Thymus (tissue), 14 donors: ENCODE measurements at places on chromosomes 13 and 19. TPM values are rescaled to one million over a fixed set of nuclear protein-coding genes. Genes with fewer than 3 reads are reported as not detected.

The ZNF93 gene
- 11.0 TPM for total RNA-seq

The ZNF491 gene
- total RNA-seq, result 4.8 TPM

GRCh38 chr13:110565296-110565695, 3.8 kb upstream of the RAB20 start:
- H3K4me3 ChIP-seq, result no peak overlapping the region
- peaks cover 15% of the 10 kb centered on the region for H3K4me1 ChIP-seq

DNA sequence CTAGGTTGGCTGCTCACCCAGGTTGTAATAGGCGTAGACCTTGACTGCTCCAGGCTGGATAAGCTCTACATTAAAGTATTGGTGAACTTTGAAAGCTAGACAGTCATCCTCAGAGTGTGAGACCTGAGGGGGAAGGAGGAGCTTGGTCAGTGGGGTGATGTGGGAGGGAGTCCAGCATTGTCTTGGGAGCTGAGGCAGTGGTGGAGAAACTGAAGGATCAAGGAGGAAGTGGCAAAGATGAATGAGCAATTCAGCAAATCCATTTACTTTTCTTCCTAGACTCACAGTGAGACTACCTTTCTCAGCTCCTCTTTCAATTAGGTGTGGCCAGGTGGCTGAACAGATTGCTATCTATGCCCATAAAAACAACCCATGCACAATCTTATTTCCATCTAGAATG, 10.2 kb upstream of the TNFSF14 start:
- H3K27ac ChIP-seq, result no peak overlapping the region
- peaks cover 9% of the 10 kb centered on the region for H3K27me3 ChIP-seq
- no peak for DNase-seq
- peaks cover under 1% of the 10 kb centered on the region for H3K4me1 ChIP-seq
- no peak overlapping the region for H3K4me3 ChIP-seq

DNA sequence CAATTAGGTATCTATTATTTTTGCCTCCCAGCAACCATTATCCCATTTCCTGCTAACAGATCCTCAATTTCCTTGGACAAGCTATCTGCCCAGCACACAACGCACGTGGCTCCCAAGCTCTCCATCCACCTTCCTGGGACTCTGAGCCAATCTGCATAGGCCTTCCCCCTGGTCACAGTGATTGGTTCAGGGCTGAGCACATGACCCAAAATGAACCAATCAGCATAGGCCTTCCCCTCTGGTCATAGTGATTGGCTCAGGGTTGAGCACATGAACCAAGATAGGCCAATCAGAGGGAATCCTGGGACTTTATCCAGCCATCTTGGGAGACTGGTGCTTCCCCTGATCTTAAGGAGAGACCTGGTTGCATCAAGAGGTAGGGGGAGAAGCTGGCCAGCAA, 5.8 kb downstream of the CPAMD8 start:
- no peaks in the 10 kb centered on the region for H3K36me3 ChIP-seq
- no peaks in the 10 kb centered on the region for H3K4me1 ChIP-seq
- no peak overlapping the region for H3K4me3 ChIP-seq
- no peak overlapping the region for H3K27ac ChIP-seq
- H3K27me3 ChIP-seq, result peaks cover 10% of the 10 kb centered on the region

DNA sequence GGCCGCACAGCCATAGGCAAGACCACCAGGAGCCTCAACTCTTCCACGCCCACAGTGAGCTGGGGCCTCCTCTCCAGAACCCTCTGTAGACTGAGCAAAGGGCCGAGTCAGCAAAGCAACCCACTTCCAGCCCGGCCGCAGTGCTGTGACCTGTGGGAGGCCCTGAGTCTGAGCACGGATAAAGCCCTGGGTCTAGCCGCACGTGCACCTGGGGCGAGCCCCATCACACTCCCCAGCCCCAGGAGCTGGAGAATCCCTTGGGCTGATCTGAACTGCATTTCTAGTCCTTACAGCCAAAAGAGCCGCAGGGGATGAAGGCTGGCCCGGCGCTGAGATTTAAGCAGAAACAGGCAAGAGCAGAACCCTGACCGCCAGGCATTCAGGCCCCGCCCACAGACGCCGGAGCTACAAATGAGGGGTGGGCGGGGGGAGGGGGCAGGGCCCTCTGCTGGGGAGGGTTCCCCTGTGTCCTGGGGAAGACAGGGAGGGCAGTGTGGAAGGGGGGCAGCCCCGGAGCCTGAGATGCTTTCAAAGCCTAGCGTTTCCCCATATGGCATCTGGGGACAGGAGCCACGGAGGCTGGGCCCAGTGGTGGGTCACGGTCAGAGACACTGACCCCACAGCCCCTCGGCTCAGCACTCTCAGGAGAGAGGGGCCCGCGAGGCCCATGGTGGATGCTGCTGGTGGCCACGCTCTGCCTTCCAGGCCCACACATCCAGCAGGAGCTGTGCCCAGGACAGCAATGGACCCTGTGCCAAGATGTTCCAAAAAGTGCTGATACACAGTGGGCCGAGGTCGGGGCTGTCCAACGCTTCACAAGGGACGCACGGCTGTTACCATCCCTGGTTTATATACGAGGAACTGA, 4.9 kb downstream of the TMEM259 start:
- peaks cover 35% of the 10 kb centered on the region for H3K4me1 ChIP-seq
- peaks cover 61% of the 10 kb centered on the region for H3K36me3 ChIP-seq
- no peak overlapping the region for H3K27ac ChIP-seq
- H3K27me3 ChIP-seq, result no peaks in the 10 kb centered on the region

- H3K27ac ChIP-seq, result no peak overlapping the region
- H3K36me3 ChIP-seq, result no peaks in the 10 kb centered on the region
- H3K4me1 ChIP-seq, result peaks cover 10% of the 10 kb centered on the region
Measured at GRCh38 chr13:109568339-109568818, 218.0 kb downstream of the IRS2 start.

GRCh38 chr13:71242201-71242600, 624.8 kb downstream of the DACH1 start:
- no peak for DNase-seq
- H3K27me3 ChIP-seq, result no peaks in the 10 kb centered on the region
- no peak overlapping the region for H3K27ac ChIP-seq
- H3K4me1 ChIP-seq, result no peaks in the 10 kb centered on the region
- no peak overlapping the region for H3K4me3 ChIP-seq

GRCh38 chr19:41233748-41234240, 14.8 kb downstream of the AXL start:
- no peak overlapping the region for H3K4me3 ChIP-seq
- peak; percentile 30 for DNase-seq
- no peaks in the 10 kb centered on the region for H3K4me1 ChIP-seq
- H3K27me3 ChIP-seq, result no peaks in the 10 kb centered on the region
- no peaks in the 10 kb centered on the region for H3K36me3 ChIP-seq

GRCh38 chr13:102870677-102871415, 25.0 kb downstream of the ERCC5 start:
- H3K27ac ChIP-seq, result no peak overlapping the region
- peaks cover 70% of the 10 kb centered on the region for H3K36me3 ChIP-seq
- no peak for DNase-seq

DNA sequence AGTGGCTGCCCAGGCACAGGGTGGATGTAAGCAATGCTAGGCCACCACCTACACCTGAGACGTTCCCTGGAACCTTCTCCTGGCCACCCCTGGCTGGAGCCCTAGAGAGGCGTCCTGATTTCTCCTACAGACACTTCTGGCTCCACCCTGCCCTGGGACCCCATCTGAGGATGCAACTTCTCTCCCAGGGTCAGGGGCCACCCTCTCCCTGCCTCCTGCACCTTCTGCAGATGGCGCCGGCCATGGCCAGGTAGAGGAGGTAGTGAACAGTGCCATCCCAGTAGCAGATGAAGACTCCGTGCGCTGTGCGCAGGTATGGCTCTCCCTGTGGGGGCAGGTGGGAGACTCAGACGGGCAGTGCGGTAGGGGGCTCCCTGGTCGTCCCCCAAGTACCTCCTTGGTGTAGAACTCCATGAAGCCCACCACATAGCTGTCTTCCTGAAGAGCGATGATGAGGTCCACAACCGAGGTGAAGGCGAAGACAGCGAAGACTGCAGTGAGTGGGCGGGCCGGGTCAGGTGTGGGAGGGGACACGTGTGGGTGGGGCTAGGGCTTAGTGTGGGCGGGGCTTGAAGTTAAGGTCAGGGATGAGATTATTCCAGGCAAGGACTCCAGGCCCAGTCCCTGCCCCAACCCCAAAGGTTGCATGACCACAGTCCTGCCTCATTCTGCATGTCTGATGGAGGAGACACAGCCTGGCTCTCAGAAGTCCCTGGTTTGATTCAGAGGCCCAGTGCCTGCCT, 3.0 kb downstream of the TM6SF2 start:
- no peak for DNase-seq
- no peaks in the 10 kb centered on the region for H3K4me1 ChIP-seq
- H3K4me3 ChIP-seq, result no peak overlapping the region
- peaks cover 51% of the 10 kb centered on the region for H3K27me3 ChIP-seq
- no peak overlapping the region for H3K27ac ChIP-seq
- H3K36me3 ChIP-seq, result peaks cover 2% of the 10 kb centered on the region

DNA sequence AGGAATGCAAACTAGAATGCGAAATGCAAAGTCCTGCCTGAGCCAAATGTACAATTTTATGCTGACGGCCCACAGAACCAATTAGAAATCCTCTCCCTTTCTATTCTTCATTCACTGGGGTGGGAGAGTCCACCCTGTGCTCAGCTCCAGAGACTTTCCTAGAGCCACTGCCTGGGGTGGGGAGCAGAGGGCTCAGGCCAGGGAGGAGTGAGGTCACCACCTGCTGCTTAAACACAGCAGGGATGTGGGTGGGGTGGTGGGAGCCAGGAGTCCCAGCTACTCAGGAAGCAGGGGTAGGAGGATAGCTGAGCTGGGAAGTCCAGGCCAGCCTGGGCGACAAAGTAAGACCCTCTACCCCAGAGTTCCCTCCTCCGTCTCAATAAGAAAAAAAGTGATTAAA, 26.9 kb upstream of the ZNF83 start:
- no peak overlapping the region for H3K4me3 ChIP-seq
- H3K36me3 ChIP-seq, result peaks cover 12% of the 10 kb centered on the region
- H3K27me3 ChIP-seq, result no peaks in the 10 kb centered on the region
- no peak for DNase-seq
- H3K4me1 ChIP-seq, result no peaks in the 10 kb centered on the region

DNA sequence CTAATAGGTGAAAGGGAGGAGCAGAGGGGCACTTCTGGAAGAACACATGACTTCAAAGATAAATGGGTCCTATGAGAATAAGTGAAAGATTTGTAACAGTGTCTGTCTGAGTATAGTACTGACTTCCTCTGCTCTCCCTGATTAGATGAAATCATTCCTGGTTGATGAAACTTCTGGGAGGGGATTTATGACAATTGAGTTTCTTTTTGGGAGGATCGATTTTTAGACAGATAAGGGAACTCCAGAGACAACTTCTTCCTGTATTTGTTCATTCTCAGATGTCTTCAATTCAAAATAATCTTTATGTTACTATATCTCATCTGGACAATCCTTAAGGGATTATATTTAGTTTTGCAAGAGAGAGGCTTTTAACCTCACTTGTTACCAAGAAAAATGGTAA, 20.0 kb downstream of the SETDB2 start:
- no peaks in the 10 kb centered on the region for H3K4me1 ChIP-seq
- no peak for DNase-seq
- H3K27me3 ChIP-seq, result no peaks in the 10 kb centered on the region
- H3K36me3 ChIP-seq, result peaks cover 34% of the 10 kb centered on the region
- no peak overlapping the region for H3K27ac ChIP-seq

- H3K4me1 ChIP-seq, result no peaks in the 10 kb centered on the region
- no peak for DNase-seq
- H3K27me3 ChIP-seq, result peaks cover 92% of the 10 kb centered on the region
- H3K4me3 ChIP-seq, result peak overlapping the region; percentile 39
- no peaks in the 10 kb centered on the region for H3K36me3 ChIP-seq
Measured at GRCh38 chr13:110306340-110306959, 507 bp downstream of the COL4A1 start.

- H3K27me3 ChIP-seq, result no peaks in the 10 kb centered on the region
- H3K4me1 ChIP-seq, result peaks cover 14% of the 10 kb centered on the region
- no peak overlapping the region for H3K27ac ChIP-seq
- peak overlapping the region; percentile 93 for H3K4me3 ChIP-seq
Measured at GRCh38 chr19:12695997-12696365, 450 bp downstream of the FBXW9 start.

DNA sequence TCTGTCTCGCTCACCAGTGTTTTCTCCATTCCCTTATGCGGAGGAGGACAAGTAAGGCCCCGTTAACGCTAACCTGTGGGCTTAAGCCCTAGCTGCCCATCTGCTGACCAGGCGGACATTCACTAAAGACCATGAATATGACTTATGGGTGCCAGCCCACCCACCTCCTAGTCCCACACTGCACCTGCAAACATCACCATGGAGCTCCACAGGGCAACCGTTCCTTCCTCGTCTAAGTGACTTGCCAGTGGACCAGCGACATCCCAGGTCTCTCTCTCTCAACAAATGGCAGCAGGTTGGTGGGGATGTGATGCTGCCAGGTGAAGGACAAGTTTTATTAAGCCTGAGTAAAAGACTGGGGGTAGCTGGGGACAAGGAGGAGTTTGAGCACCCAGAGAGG, 55.2 kb downstream of the CCDC70 start:
- no peak overlapping the region for H3K27ac ChIP-seq
- DNase-seq, result no peak
- H3K4me1 ChIP-seq, result no peaks in the 10 kb centered on the region
- no peaks in the 10 kb centered on the region for H3K36me3 ChIP-seq
- H3K4me3 ChIP-seq, result no peak overlapping the region

DNA sequence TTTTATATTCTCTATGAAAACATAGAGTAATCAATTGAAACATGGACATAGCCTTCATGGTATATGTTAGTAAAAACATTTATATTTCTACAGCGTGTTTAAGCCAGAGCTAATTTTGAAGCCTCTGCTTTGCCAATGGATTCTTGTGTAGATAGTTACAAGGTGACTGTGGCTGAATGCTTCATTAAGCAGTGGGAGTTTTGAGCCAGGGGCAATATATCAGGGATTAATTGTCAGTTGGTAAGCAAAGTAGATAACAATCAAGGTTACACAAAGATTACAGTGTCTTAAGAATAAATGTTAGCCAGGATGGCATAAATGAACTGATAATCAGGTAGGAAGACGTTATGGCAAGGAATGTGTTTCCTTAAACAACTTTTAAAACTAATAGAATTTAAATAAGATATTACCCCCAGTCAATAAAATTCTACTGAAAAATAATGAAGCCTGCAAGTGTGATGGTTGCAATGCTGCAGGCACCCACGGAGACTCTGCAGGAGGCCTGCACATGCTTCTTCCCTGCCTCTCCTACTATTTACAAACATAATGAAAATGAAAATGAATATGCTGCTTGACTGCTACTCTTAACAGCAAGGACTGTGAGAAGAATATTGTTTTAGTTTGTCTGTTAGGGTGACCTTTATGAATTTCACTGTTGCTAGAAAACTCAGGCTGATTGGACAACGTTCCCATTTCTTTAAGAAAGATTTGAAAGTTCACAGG, 588.5 kb downstream of the GPC5 start:
- no peaks in the 10 kb centered on the region for H3K4me1 ChIP-seq
- no peak overlapping the region for H3K4me3 ChIP-seq
- H3K27ac ChIP-seq, result no peak overlapping the region
- H3K36me3 ChIP-seq, result no peaks in the 10 kb centered on the region

- no peaks in the 10 kb centered on the region for H3K36me3 ChIP-seq
- no peak for DNase-seq
- no peak overlapping the region for H3K27ac ChIP-seq
Measured at GRCh38 chr13:34719060-34719875, 222.8 kb upstream of the NBEA start.

- no peaks in the 10 kb centered on the region for H3K36me3 ChIP-seq
- no peaks in the 10 kb centered on the region for H3K27me3 ChIP-seq
- H3K4me3 ChIP-seq, result no peak overlapping the region
- H3K27ac ChIP-seq, result no peak overlapping the region
Measured at GRCh38 chr13:52887165-52887564, 38.7 kb upstream of the PCDH8 start.
